Stimulated activated CD4-positive, alpha-beta T cell treated with anti-CD3 and anti-CD28 coated beads, Interleukin-4, amount 100 ng/mL, for 48 hours (primary cell): ENCODE measurements at places on chromosomes 11 and 22.
A peak's percentile ranks its signal among the peaks of the same experiment; 100 is the strongest.

DNA sequence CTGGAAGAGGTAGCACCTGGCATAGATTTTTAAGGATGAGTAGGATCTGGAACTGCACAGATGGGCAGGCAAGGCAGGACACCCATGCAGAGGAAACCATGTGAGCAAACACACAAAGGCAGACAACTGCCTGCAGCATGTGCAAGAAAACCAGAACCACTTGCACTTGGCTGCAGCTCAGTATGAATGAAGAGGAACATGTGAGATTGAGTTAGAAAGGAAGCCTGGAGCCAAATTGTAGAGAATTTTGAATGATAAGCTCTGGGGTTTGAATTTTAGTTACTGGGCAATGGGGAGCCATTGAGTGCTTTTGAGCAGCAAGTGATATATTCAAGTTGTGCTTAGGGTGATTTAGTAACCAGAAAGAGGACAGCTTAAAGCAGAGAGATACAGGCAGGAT lies 583.4 kb downstream of the SOX6 start:
- no peak for DNase-seq

GRCh38 chr22:40855071-40855978 lies 1.1 kb downstream of the ST13 start:
- DNase-seq: no peak

DNA sequence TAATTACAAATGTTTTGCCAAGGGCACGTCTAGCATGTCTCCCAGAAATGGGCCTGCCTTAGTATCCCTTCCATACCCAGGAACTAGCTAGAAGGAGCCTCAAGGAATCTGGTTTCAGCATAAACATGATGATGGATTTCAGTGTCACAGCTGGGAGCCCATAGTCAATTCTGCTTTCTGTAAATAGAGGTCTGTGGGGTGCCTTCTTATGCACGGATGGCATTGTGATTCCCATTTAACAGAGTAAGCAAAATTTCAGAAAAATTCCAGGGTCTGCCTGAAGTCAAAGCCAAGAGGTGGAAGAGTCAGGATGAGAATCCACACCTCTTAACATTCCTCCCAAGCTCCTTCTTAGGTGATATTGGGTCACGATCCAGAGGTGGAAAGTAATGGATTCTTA lies 12.1 kb downstream of the DUSP18 start:
- no peak for DNase-seq

GRCh38 chr11:36110668-36111410 lies 167.0 kb downstream of the LDLRAD3 start:
- no peak for DNase-seq

DNA sequence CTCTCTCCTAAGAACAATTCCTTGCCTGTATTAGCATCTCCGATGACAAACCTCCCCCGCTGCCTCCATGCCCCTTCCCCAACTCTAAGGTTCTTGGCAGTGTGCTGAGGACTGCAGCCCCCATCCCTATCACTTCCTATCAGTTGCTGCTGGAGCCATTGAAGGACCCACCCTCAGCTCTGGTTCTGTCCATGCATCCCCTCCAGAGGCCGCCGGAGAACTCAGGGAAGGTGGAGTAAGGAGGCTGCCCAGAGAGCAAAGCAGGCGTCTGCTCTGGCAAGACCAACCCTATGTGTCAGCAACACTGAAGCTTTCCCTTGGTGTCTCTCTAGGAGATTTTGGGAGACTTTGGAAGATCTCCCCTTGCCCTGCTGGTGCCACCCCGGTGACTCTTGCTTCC lies 1139.5 kb downstream of the TBC1D22A start:
- DNase-seq: no peak

DNA sequence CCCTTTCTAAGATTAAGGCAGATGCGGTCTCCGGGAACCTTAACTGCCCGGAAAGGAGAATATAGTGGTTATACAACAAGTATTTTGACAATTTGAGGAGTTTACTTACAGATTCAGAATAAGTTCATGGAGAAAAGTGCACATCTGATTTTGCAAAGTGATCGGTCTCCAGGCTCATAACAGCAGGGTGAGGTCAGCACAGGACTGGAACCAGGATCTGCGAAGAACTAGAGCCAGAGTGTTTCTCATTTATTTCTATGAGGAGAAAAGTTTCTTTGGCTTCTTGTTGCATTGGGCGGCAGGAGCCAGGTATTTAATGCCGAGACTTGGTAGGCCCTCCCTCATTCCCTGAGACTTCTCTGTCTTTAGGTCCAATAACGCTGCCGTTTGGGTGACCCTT lies 3.7 kb downstream of the ADAMTS15 start:
- DNase-seq: no peak

DNA sequence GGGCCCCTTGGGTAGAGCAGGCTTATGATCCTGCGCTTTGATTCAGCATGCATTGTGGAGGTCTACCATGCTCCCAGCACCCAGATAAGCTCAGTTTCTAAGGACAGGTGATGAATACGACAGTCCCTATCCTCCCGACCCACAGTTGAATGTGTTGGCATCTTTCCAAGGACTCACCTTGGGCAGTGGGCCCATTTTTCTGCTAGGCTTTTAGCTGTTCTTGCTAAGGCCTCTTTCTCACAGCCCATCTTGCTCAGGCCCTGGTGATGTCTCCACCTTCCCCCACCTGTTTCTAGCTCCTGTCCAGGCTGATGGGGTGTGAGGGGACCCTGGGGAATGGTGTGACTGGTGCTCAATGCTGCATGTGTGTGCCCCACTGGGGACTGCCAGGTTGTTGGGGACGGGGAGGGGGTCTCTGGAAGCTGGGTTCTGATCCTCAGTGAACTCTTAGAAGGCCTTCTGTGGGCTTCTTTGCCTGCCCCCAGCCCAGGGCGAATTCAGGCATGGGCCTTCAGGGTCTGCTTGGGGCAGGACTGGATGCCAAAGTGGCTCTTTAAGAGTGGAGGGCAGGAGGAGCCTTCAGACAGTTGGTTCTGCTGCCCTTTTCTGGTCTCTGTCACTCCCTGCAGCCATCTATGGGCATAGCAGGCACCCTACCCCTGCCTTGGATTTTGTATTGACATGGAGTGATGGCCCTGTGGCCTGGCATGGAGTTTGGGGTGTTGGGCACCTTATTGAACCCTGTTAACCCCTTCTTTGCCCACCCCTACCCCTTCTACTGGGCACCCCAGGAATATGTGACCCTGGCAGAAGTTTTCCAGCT lies 33.1 kb downstream of the PHLDB1 start:
- DNase-seq: no peak

DNA sequence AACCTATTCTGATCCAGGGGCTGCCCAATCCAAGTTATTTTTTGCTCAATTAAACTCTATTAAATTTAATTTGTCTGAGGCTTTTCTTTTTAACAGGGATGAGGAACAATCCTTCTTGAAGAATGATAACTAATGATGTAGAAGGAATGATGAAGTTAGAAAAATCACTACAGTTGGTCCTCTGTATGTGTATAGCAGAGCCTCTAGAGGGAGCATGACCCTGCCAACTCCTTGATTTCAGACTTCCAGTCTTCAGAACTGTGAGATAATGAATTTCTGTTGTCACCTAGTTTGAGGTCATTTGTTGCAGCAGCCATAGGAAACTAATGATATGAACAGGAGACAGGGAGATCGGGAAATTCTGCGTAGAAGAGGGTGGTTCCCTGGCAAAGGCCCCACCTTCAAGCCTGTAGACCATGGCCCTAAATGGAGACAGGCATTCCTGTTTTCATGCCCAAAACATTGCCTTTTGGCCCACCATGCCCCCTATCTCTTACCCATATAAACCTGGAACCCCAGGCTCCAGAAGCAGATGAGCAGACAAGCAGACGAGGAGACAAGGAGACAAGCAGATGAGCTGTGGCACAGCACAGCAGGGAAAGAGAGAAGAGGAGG lies 7.7 kb upstream of the QSER1 start:
- no peak for DNase-seq

DNA sequence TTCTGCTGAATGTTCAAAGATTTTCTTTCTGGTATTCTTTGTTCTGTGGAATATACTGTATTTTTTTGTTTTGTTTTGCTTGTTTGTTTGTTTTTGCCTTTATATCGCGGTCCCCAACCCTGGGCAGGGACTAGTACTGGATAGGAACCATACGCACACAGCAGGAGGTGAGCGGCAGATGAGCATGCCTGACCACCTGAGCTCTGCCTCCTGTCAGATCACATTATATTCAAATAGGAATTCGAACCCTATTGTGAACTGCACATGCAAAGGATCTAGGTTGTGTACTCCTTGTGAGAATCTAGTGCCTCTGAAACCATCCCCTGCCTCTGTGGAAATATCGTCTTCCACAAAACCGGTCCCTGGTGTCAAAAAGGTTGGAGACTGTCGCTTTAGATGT lies 83.3 kb upstream of the ANO3 start:
- no peak for DNase-seq

DNA sequence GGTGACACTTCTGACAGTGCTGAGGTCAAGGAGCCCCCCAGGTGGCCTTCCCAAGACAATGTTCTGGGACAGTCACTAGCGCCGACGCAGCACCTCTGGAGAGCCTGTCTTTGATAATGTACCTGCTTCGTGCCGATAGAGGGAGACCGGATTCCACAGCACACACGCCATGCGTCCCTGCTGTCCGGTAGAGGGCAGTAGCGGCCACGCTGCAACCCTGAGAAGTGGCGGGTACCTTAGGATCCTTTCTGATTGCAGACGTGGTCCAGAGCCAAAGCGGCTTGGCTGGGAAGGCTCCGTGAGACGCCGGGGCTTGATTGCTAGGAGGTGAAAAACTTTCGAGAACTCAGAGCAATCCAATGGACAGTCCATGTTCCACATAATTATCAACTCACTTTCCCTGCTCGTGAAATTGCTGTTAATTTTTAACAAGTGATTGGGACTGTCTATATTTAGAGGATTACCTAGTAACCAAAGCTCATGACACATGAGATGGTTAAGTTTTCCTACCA lies 11.4 kb upstream of the BARX2 start:
- peak; percentile 72 for DNase-seq

- DNase-seq: no peak
Observed at GRCh38 chr11:17526326-17526725, 17.9 kb downstream of the USH1C start.

- DNase-seq: no peak
Observed at GRCh38 chr11:76459299-76459698, 14.5 kb downstream of the EMSY start.

GRCh38 chr11:128957202-128957482 lies 14.5 kb upstream of the TP53AIP1 start:
- no peak for DNase-seq

GRCh38 chr11:80214413-80214812 lies 773.6 kb upstream of the TENM4 start:
- no peak for DNase-seq
